ENCODE measurements at places on chromosomes 13 and 19. TPM values are rescaled to one million over a fixed set of nuclear protein-coding genes. Genes with fewer than 3 reads are reported as not detected.

Gene ZNF578
- 5.8 TPM for total RNA-seq

Gene OR7A17
- not detected for total RNA-seq

Gene CTU1
- total RNA-seq, result 10.0 TPM

Gene COL4A1
- total RNA-seq, result 45.3 TPM

Gene EDDM13
- 0.36 TPM for total RNA-seq

Gene TBXA2R
- total RNA-seq, result 0.21 TPM

Gene FCGBP
- total RNA-seq, result 1.4 TPM

Gene PDE4C
- total RNA-seq, result 0.14 TPM

Gene ZNF443
- 1.0 TPM for total RNA-seq
